ENCODE measurements at places on chromosomes 4 and X.

- DNase-seq: peak; percentile 39
These were observed 23.2 kb downstream of the IL15 start for GRCh38 chr4:141659539-141659938.

DNA sequence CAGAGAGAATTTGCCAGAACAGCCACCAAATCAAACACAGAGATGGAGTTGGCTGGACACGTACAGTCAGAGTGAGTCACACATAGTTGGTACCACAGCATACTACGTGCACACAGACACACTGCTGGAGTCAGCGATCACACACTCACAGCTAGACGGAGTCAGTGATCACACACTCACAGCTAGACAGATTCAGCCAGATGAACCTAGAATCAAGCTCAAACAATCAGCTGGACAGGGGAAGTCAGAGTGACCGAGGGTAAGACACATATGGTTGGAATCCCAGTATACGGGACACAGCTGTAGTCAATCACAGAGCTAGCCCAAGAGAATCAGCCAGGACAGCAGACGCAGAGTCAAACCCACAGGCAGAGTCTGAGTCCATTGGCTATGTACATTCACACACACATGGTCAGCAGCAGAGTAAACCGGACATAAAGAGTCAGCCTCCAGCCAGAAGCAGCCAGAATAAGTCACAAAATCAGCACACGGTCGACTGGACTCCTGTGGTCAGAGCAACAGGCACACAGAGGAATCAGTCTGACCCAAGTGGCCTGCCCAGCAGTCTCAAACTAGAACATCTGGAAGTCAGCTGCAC lies 4.6 kb downstream of the SLC38A5 start:
- DNase-seq: peak; percentile 76

- no peak for DNase-seq
These were observed 8.0 kb downstream of the TBC1D14 start for GRCh38 chr4:6917461-6918271.

DNA sequence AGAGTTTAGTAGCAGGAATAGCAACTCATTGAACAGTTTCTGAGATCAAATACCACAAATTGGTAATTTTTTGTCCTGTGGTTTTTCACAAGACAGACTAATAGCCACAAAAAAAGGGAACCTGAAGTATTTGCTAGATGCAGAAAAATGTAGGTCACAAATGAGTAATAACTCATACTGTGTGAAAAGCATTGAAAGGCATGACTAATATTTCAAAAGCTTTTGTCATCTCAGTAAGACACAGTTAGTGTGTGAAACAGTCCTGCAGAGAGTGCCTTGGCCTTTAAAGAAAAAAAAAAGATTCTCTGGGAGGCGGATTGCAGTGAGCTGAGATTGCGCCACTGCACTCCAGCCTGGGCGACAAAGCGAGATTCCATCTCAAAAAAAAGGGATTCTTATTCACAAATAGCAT lies 31.4 kb upstream of the SLC25A31 start:
- peak; percentile 82 for DNase-seq

GRCh38 chr4:98151145-98151924 lies 8.1 kb upstream of the STPG2 start:
- DNase-seq: no peak

DNA sequence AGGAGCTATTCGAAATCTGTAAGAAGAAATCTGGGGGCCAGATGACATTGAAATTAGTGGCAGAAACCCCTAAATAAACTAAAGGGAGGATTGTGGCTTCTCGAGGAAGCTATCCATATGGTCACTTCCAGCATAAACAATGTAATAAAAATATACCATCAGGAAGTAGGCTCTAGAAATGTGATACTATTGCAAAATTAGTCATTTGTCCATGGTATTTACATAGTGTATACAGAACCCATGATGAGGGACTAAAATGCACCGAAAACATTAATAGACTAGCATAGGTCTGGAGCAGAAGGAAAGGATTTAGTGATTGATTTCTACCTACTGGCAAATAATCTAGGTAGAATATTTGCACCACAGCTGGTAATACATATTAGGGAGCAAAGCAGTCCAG lies 1344.0 kb downstream of the FSTL5 start:
- no peak for DNase-seq

- DNase-seq: no peak
These were observed 14.5 kb upstream of the HELT start for GRCh38 chr4:185003596-185004351.

- no peak for DNase-seq
These were observed 25.6 kb upstream of the SLC25A4 start for GRCh38 chr4:185117300-185117934.

GRCh38 chr4:144557404-144557803 lies 88.6 kb upstream of the HHIP start:
- no peak for DNase-seq

- DNase-seq: peak; percentile 69
These were observed 66.1 kb downstream of the MAGEA10 start for GRCh38 chrX:152072236-152072635.

GRCh38 chr4:166655705-166656104 lies 578.6 kb downstream of the SPOCK3 start:
- DNase-seq: no peak

DNA sequence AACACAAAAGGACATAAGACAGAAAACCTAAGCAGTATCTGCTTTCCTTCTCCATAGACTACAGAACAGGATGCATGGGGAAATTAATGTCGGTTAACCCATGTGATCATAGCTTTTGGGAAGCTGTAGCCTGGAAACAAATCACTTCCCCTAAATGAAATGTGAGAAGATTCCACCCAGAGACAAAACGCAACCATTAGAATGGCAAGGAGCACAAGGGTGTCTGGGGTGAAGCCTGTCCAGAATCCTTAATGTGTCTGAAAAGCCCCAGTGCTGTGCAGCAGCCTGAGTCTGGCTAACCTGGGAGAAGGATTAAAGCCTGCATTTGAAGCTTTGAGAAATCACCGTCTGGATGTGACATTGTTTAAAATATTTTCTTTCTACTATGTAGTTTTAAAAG lies 213.3 kb downstream of the ANKRD50 start:
- DNase-seq: no peak

- peak; percentile 80 for DNase-seq
These were observed 58.0 kb upstream of the H2AZ1 start for GRCh38 chr4:100008048-100008447.

DNA sequence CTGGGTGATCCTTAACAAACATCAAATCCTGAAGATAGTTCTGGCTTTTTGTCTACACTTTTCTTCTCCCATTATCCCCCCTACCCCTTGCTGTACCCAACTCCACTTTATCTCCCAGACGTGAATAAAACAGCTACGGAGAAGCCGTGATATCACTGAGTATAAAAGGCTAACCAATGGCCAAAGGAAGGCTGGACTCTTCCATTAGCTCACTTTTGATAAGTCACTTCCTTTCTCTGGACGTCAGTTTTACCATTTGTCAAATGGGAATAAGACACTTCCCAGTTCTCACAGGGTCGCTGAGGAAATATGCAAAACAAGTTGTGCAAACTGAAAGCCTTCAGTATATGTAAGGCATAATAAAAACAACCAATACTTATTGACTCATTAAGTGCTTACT lies 38.6 kb upstream of the EDA2R start:
- peak; percentile 11 for DNase-seq

DNA sequence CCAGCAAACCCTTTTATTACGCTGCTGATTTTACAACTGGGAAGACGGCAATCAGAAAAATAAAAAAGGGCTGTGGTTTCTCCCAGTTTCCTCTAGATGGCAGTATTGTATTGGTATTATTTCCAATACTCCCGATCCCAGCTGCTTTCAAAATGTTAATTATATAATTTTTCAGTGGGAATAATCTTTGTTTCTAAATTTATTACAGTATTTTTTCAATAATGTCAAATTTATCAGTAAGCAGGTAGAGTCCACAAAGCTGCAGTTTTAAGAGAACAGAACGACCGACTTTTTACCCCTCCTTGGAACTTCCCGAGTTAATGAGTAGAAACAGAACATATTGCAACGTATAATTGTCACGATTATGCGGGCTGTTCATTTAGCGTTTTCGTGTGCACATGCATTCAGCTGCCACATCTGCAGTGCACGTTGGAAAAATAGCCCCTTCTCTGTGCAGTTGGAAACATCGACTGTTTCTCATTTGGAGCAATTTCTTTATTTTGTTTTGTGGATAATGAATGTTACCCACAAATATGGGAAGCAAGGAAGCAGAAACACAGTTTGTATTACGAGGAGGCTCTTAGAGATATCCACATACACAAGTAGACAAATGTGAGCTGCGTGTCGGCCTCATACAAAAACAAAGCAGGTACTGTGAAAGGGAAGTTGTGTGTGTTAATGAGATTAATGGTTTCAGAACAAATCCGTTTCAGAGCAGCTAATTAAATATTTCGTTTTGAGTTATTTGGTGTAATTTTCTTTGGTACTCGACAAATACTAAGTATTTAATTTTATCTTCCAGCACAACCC lies 188.0 kb downstream of the STIM2 start:
- DNase-seq: peak; percentile 31
